ENCODE measurements at places on chromosomes 3 and 15.

DNA sequence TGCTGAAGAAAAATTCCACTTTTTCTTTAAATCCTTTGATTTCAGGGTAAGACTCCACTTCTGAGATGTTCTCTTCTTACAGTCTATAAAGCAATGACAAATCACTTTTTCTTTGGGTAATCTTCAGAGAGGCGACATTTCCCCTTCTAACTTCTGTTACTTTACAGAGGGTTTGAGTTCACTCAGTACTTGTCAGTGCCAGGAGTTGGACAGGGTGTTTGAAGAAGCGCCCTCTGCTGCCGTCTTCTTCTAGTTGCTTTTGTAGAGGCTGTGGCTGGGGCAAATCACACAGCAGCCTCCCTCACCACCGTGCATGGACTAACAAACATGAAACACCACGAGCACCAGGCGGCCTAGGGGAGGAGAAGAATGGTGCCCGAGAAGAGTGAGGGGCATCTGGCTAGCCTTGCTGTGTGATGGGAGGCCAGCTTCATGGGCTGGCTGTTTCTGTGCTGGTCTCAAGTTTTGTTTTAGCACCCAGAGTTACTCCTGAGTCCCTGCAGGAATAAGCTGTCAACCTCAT is at the start of gene CD80:
Gene CD80 (minus strand): TSS at position 174 of the 523 bp plus-strand sequence. CDS start 1,886 bp downstream, outside the sequence.
- no peak for DNase-seq

- DNase-seq = no peak
Observed at GRCh38 chr15:23565395-23566070, at the start of gene MKRN3. MKRN3 (plus strand) TSS chr15:23565674; CDS start chr15:23565783, 109 bp downstream.

DNA sequence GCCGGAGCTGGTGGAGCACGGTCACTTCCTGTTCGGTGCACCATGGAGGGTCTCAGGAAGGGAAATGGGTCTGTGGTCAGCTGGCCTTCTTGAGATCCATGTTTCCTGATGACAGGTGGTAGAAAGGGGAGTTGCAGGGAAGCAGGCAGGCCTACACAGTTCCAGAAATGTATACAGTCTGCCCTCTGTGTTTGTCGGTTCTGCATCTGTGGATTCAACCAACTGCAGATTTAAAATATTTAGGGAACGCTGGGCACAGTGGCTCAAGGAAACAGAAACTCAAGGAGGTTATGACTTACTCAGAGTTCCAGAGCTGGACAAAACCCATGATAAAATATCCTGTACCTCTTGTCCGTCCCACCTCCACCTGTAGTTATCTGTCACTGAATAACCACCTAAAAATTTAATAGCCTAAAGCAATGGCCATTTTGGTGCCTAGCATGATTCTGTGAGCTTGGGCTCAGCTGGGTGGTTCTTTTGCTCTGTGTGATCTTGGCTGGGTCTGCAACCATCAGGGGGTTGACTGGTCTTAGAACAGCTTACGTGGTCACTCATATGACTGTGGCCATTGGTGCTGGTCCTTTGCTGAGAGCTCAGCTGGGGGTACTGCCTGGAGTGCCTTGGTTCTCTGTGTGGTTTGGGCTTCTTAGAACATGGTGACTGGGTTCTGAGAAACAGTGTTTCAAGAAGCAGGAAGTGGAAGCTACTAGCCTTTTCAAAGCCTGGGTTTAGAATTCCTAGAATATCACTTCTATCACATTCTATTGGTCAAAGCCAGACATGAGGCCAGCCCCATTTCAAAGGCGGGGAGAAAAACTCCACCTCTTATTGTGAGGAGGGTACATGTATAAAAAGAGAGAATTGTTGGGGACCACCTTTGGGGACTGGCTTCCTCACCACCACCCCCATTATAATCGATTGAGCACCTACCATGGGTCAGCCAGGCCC is 239.7 kb upstream of the BHLHE40 start:
- no peak for DNase-seq

DNA sequence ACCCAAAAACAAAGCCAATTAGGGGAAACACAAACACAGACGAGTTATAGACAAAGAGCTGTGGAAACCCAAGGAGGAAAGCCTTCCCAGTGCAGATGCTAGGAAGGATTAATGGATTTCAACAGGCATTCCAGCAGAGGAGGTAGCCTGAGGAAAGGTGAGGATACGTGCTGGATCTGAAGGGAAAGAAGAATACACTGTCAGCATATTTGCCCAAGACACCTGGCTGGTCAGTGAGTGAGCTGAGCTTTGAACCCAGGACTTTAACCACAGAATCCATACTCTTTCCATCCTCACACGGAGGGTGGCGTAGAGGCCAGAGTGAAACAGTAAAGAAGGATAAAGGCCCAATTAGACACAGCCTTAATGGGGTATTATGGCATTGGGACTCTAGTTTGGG is 9.1 kb upstream of the BFSP2 start:
- DNase-seq = no peak

- DNase-seq = no peak
Observed at GRCh38 chr15:98147415-98147814, 186.9 kb downstream of the ARRDC4 start.

DNA sequence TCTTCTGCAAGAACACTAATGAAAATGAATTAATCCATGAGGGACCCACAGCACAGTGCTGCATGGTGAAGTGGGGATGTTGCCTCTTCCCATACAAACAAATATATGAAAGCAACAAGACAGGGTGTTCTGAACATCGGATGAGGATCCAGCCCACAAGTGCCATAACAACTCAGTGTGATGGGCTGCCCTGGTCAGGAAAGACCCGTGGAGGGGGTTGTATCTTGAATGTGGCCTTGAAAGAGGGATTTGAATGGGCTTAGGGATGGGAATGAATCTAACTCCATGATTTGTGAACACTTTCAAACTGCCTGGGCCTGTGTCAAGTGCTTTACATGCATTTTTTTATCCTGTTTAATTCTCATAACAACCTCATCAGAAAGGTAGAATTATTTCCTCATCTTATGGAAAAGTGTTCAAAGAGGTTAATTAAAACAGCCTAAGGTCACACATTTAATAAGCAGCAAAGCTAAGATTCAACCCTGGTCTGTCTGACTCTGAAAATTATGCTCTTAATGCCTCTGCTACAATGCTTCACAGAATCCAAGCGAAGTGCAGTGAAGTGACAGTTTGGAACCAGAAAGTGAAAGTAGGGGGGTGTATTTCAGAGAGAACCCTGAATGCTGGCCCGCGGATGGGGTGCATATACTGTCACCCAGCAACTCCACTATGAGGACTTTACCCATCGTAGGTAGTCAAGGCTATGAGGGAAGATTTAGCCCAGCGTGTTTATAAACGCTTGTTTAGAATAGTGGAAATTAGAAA is 65.6 kb upstream of the HEG1 start:
- no peak for DNase-seq

DNA sequence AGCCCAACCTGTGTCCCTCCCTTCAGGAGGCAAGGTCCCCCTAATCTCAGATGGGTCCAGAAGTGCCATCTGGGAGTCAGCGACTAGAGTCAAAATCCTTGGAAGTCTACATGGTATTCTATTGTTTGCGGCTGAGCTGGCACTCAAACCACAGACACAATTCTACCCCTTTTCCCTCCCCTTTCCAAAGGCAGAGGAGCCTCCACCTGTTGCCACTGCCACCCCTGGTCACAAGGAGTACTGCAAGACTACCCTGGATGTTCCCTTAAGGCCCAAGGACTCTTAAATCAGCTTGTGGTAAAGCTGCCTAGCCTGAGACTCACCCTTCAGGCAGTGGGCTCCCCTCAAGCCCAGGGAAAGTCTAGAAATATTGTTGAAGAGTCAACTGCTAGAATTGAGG is 4.3 kb upstream of the OR5H6 start:
- DNase-seq = no peak

DNA sequence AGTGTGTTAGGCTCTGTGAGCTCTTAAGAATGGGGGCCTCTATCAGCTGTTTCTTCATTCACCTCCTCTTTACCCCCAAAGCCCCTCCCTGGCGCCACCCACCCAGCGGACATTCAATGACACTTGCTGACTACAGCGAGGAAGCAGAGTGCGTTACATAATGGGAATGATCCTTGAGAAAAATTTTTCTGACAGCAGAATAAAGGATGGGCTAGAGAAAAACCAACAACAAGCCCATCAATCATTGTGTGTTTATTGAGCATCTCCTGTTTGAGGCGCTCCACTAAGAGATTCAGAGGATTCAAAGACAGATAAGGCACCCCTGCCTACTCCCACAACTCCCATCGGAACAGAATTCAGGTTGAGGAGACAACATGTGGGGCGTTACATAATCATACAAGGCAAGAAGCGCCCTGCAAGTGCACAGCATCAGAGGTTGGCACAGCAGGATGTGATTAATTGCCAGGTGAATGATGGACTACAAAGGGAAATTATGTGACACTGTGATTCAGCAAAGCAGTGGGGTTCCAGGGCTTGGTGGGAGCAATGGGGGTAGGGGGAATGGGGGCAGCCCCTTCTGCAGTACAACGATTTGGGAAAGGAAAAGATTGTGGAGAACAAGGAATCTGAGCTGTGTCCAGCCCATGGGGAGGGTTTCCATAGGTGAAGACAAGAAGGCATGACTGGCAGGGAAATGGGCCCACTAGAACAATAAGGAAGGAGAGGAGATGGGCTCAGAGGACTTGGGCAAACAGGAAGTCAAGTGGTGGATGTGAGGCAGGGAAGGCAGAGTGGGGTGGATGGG is 141.3 kb upstream of the ATP2B2 start:
- no peak for DNase-seq

GRCh38 chr15:58484791-58485600 is 53.2 kb downstream of the LIPC start:
- no peak for DNase-seq

GRCh38 chr3:174242311-174243041 is 616.7 kb upstream of the NAALADL2 start:
- DNase-seq = no peak

DNA sequence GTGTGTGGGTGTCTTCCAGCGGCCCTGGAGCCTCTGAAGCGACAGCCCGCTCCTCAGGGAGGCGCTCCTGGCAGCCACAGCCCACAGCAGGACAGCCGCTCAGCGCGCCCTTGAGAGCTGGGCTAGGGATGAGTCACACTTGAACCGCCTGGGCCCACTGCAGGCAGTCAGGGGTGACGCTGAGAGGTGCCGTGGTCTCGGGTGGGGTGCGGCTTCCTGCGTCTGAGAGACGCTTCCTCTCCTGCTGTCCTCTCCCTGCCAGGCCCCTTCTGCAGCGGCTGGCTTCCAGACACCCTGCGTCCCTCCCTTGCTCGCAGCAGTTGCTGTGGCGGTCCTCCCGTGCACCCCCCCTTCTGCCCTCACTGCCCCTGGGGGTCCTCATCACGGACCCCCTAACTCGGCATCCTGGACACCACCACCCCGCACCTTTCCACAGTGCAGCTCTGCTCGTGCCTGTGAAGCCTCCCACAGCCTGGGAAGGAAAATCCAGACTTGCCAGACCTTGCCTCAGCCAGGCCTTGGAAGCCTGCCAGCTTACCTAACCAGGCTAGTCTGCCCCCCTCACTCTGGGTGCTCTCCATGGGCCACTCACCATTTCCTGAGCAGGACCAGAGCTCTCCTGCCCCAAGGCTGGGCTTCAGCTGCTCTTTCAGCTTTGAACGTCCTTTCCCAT is 1.1 kb upstream of the SPTBN5 start:
- no peak for DNase-seq

- DNase-seq = no peak
Observed at GRCh38 chr15:31324186-31324585, 2.4 kb upstream of the KLF13 start.

DNA sequence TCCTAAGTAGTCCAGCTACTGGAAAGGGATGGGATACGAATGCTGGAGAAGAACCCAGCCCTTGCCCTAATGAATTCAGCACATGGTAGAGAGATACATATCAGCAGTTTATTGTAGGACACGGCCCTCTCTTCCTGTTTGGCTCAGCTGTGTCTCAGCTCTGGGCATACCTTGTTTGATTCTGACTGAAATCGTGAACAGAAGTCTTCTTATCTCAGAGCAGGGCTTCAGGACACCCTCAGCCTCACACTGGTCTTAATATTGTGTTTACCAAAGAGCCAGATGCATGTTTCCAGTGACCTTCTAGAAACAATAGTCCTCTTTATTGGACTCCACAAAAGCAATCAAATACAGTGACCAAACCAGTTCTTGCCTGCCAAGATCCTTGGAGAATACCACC is 54.7 kb downstream of the FAM174B start:
- DNase-seq = no peak

GRCh38 chr3:72296477-72297111 is 511.6 kb upstream of the PROK2 start:
- DNase-seq = no peak

DNA sequence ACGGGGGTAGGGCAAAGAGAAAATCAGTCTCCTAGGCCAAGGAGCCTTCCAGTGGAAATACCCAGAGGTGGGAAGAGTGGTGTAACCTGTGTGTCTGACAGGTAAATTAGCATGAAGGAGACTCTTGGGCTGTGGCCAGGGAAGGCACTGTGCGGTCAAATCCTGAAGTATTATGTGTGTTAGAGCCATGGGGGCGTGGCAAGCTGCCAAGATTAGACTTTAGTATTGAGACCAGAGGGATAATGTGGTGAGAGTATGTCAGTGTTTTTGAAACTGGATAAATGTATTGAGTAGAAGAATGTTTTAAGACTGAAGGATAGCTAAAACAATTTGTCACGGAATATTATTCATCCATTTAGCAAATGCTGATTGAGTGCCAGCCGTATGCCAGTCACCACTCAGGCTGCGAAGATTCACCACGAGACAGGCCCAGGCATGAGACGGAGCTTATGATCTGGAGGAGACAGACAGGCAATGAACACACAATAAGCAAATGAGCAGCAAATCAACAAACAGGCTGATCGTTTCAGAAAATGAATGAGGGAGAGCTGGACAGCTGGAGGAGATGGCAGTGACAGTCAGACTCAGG is 445.9 kb downstream of the MCTP2 start:
- DNase-seq = no peak

GRCh38 chr3:69290006-69290405 is 95.9 kb downstream of the FRMD4B start:
- DNase-seq = no peak

DNA sequence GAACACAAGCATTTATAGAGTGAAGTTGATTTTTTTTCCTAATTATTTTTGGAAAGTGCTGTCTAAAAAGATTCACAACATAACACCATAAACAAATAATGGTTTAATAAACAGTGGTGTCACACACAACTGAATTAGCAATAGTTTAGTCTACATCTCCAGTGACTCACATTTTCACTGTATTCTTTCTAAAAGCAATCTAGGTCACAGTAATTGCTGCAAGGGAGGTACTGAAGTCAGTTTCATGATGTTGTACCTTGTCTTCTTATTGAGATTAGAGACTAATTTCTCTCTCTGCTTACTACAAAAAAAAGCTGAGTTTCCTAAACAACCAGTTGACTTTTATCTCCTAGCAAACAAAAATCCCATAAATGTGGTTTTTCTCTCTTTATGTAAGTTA is 29.6 kb downstream of the PLSCR4 start:
- no peak for DNase-seq
